ENCODE measurements at places on chromosomes 6 and 20.

- no peak for DNase-seq
These were observed 45.9 kb upstream of the XRN2 start for GRCh38 chr20:21257192-21257591.

GRCh38 chr6:134138226-134138975 is 86.0 kb upstream of the SLC2A12 start:
- no peak for DNase-seq

GRCh38 chr6:85008296-85009009 is 244.1 kb upstream of the TBX18 start:
- DNase-seq = no peak

GRCh38 chr6:110476046-110476849 is at the start of gene SLC22A16:
TSS of gene SLC22A16 (minus strand) at chr6:110476613. CDS start at chr6:110476574, 39 bp downstream.
- peak; percentile 78 for DNase-seq

GRCh38 chr6:117674991-117675657 is at the start of gene NUS1:
TSS of gene NUS1 (plus strand) at chr6:117675469. CDS start at chr6:117675671, 202 bp downstream.
- DNase-seq = peak; percentile 97

GRCh38 chr20:34268851-34269636 is 27.8 kb downstream of the ASIP start:
- DNase-seq = peak; percentile 88

- no peak for DNase-seq
These were observed 25.1 kb downstream of the SYNDIG1 start for GRCh38 chr20:24494460-24494920.

- DNase-seq = no peak
These were observed 5.5 kb upstream of the FAXC start for GRCh38 chr6:99354983-99355382.

- no peak for DNase-seq
These were observed 523.9 kb downstream of the BMP2 start for GRCh38 chr20:7291323-7291943.

DNA sequence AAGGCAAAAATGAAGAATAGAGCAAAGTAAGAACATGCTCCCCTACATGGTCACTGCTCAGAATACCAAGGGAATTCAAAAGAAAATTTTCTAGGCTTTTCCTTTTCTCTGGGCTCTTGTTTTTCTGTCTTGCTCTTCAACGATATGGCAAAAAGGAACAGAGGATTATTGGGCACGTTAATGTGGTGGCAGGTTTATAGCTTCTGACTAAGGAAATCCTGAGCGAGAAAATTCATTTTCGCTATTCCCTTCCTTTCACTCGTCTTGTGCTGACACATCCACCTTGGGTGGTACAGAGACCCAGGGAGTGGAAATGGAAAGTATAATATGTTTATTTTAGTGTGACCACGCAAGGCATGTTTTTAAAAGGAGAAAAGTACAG is 132.8 kb downstream of the TRIM27 start:
- no peak for DNase-seq

DNA sequence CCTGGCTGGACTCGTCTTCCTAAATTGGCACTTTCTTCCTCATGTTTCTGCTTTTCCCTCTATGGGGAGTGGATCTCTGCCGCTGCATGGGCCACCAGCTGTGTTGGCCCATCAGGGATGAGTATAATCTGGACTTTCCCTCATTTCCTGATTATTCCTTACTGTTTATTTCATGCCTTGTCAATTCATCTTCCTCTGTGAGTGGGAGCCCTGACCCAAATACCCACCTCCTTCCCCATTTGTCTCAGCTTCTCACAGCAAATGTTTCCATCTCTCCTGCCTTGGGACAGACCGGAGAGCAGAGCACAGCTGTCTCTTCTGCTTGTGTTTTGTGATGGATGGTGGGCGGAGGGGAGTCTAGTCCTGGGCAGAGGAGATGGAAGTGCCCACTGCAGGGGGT is 212.7 kb downstream of the UST start:
- DNase-seq = no peak

DNA sequence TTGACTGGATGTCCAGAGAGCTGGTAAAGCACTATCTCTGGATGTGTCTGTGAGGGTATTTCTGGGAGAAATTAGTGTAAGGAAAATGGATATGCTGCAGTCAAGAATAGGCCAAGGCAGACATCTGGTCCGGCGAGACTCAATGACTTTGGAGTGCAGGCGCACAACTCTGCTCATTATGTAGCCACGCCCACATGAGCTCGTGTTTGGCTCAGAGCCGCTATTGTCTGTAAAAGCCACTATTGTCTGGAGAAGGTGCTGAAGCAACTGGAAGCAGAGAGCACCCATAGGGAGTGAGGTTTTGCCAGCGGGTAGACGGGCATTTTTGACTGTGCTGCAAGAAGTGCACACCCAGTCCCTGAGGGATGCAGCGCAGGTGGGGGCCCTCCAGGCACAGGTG is 305.0 kb upstream of the POU3F2 start:
- DNase-seq = peak; percentile 24

All from upper lobe of left lung (tissue), 6 donors.